ENCODE measurements at places on chromosomes 12 and 14. TPM values are rescaled to one million over a fixed set of nuclear protein-coding genes. Genes with fewer than 3 reads are reported as not detected.

DNA sequence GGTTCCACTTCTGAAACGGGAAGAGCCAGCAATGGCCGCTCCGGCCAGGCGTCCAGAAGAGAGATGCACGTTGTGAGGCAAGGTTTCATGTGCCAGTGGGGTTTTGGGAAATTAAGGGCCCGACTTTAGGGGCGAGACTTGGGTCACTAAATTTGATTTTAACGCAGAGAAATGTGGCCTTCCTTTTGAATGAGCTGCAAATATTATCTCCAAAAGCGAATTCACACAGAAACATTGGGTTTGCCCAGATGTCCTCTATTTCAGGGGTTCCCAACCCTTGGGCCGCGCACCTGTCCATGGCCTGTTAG is 2.3 kb upstream of the RNASE4 start:
- no peak for DNase-seq

GRCh38 chr12:16348435-16349130 is 1.1 kb downstream of the MGST1 start:
- DNase-seq: no peak

DNA sequence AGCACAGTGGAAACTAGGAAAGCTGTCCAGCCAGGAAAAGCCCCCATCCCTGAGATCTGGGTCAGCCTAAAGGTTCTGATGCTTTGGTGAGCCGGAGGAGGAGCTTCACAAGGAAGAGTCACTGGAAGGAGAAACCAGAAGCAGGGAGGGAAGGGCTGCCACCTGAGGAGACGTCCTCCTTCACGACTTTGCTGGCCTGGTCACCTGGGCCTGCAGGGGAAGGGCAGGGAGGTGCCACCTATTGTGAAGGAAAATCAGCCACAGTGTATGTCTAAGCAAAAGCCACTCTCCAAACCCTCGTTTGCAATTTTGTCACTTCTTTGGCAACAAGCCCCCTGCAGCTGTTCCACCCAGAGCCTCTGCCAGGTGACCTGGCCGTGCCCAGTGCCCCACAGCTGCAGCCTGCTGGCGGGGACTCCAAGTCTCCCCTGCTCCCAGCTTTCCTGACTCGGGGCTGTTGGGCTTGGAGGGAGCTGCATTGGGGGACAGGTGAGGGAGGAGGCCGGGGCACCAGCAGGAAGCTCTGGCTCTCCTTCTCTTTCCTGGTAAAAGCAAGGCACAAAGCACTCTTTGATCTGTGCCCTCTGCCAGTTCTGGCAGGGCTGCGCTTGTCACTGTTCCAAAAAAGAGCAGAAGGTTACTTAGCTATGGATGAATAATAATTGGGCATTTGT is 120.9 kb upstream of the BCL2L14 start:
- no peak for DNase-seq

DNA sequence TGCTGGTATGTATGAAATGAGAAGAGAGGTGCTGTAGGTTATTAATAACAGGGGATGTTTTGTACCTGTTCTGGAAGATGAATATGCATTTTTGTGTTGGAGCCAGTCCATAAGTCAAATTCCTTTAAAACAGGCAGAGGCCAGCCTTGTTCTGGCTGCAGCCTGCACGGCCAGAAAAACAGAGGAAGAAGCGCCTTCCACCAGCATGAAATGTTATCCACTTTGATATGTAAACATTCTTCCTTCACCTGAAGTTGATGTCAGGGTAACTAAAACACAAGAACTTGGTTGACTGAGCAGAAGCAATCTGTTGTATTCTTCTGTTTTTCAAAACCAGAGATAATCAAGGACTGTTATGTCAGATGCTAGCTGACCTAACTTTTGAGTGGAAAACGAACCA is 237.9 kb upstream of the PLEKHG7 start:
- DNase-seq: no peak

KCNC2 gene
- not detected for total RNA-seq

HCFC2 gene
- 14.4 TPM for total RNA-seq

TMBIM4 gene
- total RNA-seq: 79.5 TPM

Data from cardiac septum (tissue), 1 donor.